Vagina (tissue), 2 donors: ENCODE measurements at places on chromosomes 1 and 21.

DNA sequence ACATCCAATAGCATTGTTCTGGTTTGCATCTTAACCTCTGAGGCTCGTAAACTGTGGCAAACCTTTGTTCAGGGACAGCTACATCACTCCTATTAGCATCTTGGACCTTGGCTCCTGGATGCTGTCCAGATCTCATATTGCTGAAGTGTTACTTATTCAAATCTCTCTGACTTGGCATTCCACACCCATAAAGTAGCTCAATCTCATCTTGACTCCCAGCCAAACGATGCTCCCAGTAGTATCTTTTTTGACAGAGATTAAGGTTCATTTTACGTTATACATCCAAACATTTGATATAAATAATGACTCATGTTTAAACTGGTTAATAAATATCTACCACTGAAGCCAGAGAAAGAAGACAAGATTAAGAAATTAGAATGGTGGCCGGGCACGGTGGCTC is 4.4 kb upstream of the FLVCR1 start:
- H3K4me3 ChIP-seq: no peak overlapping the region
- no peak for DNase-seq
- no peaks in the 10 kb centered on the region for H3K27me3 ChIP-seq
- H3K4me1 ChIP-seq: peaks cover 14% of the 10 kb centered on the region
- H3K27ac ChIP-seq: no peak overlapping the region

DNA sequence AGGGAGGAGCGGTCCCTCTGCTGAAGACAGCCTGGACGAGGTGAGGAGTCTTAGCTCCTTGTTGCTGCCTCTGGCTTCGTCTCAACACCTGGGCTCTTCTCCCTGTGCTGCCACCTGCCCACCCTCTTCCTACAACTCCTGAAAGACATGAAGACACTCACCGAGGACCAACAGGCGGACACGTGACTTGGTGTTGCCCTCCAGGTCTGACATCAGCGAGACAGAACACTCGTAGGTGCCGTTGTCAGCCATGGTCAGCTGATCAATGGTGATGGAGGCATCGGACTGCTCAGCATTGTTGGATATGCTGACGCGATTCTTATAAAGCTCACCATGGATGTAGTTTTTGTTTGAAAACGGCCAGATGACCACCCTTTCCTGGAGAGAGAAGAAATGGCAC is 21.4 kb downstream of the GPA33 start:
- H3K4me1 ChIP-seq: peaks cover 7% of the 10 kb centered on the region
- no peak for DNase-seq
- no peaks in the 10 kb centered on the region for H3K27me3 ChIP-seq
- H3K36me3 ChIP-seq: no peaks in the 10 kb centered on the region
- no peak overlapping the region for H3K4me3 ChIP-seq

DNA sequence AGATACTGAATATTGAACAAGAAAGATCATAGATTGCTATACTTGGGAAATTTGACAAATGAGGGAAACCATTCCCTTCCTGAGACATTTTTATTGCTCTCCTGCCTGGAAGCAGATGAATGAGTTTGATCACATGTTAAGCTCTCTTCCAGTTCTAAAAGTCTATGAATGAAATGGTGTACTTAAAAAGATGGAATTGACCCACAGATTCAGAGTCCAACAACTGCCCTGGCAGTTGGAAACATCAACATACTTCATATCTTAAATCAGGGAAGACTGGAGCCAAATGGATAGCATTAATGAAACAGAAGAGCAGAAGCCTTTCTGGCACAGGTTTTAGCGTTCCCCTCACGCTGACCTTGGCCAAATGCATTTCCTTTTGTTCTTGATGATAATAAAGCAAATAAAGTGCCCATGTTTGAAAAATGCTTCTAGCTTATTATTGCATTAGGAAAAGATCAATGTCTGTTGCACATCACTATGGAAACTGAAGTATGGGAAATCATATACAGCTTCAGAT is 142.6 kb downstream of the ESRRG start:
- H3K4me3 ChIP-seq: no peak overlapping the region
- H3K27me3 ChIP-seq: no peaks in the 10 kb centered on the region
- no peaks in the 10 kb centered on the region for H3K4me1 ChIP-seq
- no peak for DNase-seq

DNA sequence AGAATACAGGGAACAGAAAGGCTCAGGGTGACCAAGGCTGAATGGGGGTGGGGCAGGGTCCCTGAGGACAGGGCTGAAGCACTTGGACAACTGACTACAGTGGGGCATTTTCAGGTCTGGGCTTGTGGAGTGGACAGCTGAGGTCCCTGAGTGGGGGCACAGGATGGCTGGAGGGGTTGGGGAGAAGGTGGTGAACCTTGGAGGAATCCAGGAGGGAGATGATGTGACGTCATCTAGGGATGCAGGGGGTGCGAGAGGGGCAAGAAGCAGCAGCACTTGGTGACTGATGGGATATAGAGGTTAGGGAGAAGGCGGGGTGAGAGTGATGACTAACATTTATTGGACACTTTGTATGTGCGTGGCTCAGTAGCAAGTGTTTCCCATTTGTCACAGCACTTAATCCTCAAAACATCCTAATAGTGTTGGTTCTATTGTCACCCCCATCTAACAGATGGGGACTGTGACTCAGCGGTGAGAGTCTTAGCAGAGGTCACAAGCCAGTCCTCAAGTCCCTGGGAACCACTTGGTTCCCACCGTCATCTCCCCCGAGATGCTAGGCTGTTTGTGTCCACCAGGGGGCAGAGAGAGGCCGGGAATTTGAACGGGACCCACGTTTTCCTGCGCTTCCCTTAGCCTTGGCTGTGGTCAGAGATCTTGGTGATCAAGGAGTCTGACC is 27.9 kb upstream of the BMP8B start:
- no peak overlapping the region for H3K27ac ChIP-seq
- no peak overlapping the region for H3K4me3 ChIP-seq
- no peaks in the 10 kb centered on the region for H3K27me3 ChIP-seq
- DNase-seq: no peak
- peaks cover 8% of the 10 kb centered on the region for H3K4me1 ChIP-seq

DNA sequence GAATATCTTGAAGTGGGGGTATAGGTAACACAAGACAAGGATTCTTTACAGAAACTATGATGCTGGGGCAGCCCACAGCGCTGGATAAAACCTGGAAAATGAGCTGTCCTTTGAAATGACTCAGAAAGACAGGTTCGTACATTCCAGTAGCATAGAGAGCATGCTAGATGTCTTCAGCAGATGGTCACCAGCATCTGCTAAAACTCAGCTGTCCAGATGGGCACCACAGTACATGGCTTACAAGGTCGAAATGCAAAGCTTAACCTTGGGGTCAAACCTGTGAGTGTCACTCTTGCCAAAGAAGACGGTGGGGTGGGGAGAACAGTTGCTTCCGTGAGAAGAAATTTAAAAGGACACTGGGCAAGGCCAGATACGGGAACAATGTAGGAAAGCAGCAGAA is 41.3 kb upstream of the TRIM45 start:
- DNase-seq: no peak
- no peak overlapping the region for H3K27ac ChIP-seq
- H3K27me3 ChIP-seq: no peaks in the 10 kb centered on the region
- H3K4me1 ChIP-seq: no peaks in the 10 kb centered on the region

GRCh38 chr1:33636209-33636608 is 163.8 kb downstream of the ZSCAN20 start:
- no peak overlapping the region for H3K4me3 ChIP-seq
- no peaks in the 10 kb centered on the region for H3K27me3 ChIP-seq
- DNase-seq: no peak
- peaks cover 4% of the 10 kb centered on the region for H3K4me1 ChIP-seq
- H3K27ac ChIP-seq: no peak overlapping the region

- no peaks in the 10 kb centered on the region for H3K27me3 ChIP-seq
- H3K4me1 ChIP-seq: peaks cover 5% of the 10 kb centered on the region
Measured at GRCh38 chr1:231558708-231559185, 30.3 kb downstream of the TSNAX start.

DNA sequence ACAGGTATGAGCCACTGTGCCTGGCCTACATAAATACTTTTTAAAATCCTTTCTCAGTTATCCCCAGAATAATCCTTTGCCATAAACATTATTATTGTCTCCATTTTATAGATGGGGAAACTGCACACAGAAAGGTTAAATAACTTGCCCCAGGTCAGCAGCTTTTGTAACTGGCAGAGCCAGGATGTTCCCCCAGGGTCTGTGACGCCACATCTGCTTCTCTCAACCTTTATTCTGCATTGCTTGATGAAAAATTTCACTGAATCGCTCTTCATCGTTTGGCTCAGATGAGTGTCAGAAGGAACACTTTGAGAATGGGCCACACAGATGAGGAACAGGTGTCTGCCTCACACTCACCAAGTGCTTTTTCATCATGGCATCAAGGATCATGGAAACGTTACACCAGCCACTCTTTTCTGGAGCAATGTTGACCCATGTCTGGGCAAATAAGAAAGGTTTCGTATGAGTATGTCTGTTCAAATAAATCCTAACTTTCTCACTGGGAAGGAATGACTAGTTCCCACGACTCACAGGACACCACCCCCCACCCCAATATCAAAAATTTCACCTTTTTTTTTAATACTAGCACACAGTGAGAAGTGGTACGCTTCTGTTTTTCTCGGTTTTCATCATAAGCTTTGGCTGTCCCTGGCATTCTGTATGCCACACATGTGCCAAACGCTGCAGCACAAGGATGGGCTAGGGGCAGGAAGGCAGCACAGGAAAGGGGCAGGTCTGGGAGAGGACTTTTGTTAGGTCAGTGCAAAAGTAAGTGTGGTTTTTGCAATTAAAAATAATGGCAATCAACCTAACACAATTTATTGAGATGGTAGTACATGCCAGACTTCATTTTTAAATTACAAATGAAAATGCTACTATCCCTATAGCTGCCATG is 9.0 kb upstream of the PTGFRN start:
- no peak overlapping the region for H3K27ac ChIP-seq
- no peak overlapping the region for H3K4me3 ChIP-seq
- H3K27me3 ChIP-seq: no peaks in the 10 kb centered on the region

DNA sequence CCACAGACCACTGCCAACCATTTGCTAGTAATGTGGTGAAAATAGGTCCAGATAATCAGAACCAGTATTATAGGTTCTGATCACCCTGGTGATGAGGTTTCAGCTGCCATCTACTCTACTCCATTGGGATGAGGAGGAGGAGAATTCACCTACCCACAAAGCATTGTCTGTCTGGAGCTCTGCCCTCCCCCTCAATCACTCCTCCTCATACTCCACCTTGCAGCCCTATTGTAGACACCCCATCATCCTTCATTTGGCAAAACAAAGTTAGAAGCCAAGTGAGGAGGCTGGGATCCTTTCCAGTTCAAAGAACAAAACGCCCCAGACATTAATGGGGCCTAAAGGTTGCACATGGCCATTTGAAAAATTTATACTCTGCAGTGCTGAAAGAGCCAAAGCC is 157.4 kb upstream of the L1TD1 start:
- H3K27me3 ChIP-seq: no peaks in the 10 kb centered on the region
- no peak for DNase-seq

DNA sequence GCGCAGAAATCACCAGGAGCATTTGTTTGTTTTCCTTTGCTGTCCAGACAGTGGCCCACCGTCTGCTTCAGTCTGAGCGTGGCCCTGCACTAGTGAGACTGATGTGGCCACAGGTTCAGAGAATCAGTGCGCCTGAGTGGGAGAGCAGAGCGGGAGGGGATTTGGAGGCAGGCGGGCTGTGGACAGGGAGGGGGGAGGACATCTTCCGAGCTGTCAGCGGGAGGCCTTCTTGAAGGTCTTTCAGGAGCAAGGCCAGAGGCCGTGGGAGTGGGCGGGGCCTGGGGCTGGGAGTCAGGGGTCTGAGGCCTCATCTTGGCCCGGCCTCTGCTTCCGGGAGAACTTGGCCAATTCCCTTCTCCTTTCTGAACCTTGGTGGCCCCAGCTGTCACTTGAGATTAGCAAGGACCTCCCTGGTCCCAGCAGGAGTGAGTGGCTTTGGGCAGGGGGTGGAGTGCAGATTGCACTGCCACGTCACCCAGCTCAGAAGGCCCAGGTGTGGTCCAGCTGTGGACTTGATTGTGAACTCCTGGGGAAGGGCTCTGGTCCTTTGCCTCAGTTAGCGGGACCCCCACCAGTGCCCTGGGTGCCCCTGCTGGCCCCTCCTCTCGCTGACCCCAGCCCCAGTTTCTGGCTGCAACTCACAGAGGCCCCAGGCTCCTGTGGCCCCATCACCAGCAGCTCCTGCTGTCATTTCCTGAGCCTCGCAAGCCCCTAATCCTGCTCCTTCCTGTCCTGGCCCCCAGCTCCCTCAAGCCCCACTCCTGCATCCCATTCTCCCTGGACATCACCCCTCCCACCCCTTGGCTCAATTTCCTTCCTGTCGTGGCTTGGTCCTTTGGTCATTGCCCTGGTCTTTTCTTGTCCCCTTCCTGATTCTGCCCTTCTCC is 8.4 kb downstream of the TNFRSF1B start:
- H3K4me1 ChIP-seq: peaks cover 81% of the 10 kb centered on the region
- no peak overlapping the region for H3K4me3 ChIP-seq
- DNase-seq: no peak

- no peaks in the 10 kb centered on the region for H3K36me3 ChIP-seq
- DNase-seq: no peak
- H3K27ac ChIP-seq: no peak overlapping the region
- no peaks in the 10 kb centered on the region for H3K27me3 ChIP-seq
- H3K4me3 ChIP-seq: no peak overlapping the region
- no peaks in the 10 kb centered on the region for H3K4me1 ChIP-seq
Measured at GRCh38 chr1:238951809-238952208, 434.6 kb upstream of the CHRM3 start.

- no peak overlapping the region for H3K27ac ChIP-seq
- DNase-seq: no peak
- no peaks in the 10 kb centered on the region for H3K36me3 ChIP-seq
- no peak overlapping the region for H3K4me3 ChIP-seq
- H3K27me3 ChIP-seq: no peaks in the 10 kb centered on the region
Measured at GRCh38 chr1:213669964-213670691, 317.6 kb upstream of the PROX1 start.

GRCh38 chr1:70101231-70101630 is 104.1 kb downstream of the LRRC40 start:
- DNase-seq: no peak
- no peak overlapping the region for H3K4me3 ChIP-seq
- no peaks in the 10 kb centered on the region for H3K36me3 ChIP-seq
- no peaks in the 10 kb centered on the region for H3K27me3 ChIP-seq

DNA sequence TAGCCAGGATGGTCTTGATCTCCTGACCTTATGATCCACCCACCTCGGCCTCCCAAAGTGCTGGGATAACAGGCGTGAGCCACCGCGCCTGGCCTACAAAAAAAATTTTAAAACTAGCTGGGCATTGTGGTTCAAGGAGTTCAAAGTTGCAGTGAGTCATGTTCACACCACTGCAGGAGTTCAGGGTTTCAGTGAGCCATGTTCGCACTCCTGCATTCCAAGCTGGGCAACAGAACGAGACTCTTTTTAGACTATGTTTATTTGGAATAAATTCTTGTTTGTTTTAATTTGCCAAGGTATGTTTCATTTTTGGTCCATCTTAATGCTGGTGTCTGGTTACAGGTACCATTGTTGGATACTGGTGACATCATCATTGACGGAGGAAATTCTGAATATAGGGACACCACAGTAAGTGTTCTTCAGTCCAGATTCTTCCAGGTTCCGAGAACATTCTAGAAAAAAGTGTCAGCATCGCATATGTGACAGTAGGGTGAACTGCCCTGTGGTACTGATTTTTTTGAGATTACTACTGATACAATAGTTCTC is 3.9 kb downstream of the PGD start:
- H3K36me3 ChIP-seq: peaks cover 54% of the 10 kb centered on the region
- peaks cover 21% of the 10 kb centered on the region for H3K4me1 ChIP-seq
- no peak overlapping the region for H3K27ac ChIP-seq
- no peaks in the 10 kb centered on the region for H3K27me3 ChIP-seq
- DNase-seq: no peak
